Activated T-cell treated with anti-CD3 and anti-CD28 coated beads, Interleukin-2, amount 50 U/mL, for 72 hours (primary cell): ENCODE measurements at places on chromosomes 2 and 18.

DNA sequence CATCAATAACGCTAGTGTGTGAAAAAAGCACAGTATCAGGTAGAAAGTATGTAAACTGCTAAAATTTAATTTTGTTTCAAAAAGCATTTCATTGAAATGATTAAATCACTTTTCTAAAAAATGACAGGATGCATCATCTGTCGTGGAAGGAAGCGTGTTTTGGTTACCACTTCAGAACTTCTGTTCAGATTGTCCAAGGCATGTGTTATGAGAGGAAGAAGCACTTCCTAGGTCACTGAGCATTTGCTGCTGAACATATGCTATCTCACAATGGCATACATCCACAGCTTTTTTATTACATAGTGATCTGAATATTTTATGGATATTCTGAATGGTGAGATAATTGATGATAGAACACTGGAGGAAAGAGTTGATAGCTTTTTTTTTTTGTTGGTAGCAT is 737.5 kb downstream of the SATB2 start:
- H3K4me3 ChIP-seq, result no peak overlapping the region
- H3K36me3 ChIP-seq, result no peaks in the 10 kb centered on the region
- H3K4me1 ChIP-seq, result no peaks in the 10 kb centered on the region
- DNase-seq, result no peak
- no peaks in the 10 kb centered on the region for H3K27me3 ChIP-seq

DNA sequence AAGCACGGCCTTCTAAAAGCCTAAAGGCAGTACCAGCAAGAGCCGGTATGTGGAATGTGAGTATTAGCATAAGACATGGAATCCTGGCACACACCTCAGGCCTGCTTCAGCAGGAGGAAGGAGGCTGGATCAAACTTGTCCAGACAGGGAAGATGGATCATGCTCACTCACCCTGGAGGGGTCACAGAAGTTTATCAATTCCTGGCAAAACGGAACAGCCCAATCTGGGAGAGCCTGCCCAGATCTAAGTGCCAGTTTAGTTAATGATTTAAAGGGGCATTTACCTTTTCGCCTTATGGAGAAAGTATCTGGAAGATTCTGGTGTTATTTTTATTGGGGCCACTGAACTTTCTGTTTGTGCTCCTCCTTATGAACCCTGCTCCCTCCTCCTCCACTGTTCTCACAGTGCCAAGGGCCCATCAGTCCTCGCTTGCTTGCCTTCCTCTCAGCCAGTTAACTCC is 58.3 kb upstream of the NFE2L2 start:
- no peak for DNase-seq
- H3K27me3 ChIP-seq, result no peaks in the 10 kb centered on the region
- H3K4me3 ChIP-seq, result no peak overlapping the region
- no peak overlapping the region for H3K27ac ChIP-seq
- H3K4me1 ChIP-seq, result no peaks in the 10 kb centered on the region
- H3K36me3 ChIP-seq, result no peaks in the 10 kb centered on the region

GRCh38 chr2:50318147-50318546 is 713.8 kb downstream of the NRXN1 start:
- no peak overlapping the region for H3K4me3 ChIP-seq
- no peak for DNase-seq
- no peaks in the 10 kb centered on the region for H3K4me1 ChIP-seq

DNA sequence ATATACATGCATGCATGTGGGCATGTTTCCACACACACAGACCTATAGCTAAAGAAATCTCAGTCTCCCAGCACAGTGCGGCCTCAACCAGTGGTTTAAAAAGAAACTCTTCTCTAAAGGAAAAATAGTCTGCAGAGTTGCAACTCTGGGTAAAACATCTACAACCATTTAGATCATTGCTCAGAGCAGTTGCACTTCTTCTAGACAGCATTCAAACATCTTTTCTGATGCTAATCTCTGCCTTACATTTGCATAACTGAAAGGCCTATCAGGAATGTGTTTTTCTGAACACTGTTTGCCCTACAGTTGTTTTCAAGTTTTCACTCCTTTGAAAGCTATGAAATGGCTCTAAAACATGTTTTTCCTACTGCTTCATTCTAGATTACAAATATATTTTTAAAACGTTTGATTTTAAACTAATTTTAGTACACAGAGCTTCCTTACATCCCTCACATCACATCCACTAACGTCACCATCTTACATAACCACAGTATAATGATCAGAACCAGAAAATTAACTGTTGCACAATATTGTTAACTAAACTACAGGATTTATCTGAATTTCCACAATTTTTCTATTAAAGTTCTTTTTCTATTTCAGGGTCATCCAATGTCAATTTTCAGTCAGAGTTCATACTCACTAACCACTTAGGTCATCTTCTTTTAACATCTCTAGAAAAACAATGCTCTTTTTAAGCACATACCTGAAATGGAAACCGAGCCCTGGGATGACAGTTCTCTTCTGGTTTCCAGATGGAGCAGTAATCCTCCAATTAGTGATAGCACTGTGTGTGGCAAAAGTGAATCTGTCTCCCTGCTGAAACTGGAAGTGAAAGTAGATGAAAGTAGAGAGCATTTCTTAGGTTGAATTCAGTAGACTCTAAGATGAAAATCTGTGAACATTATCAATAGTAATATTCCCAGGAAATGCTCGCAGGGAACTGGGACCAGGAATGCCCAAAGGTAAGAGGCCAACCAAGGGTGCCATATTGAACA is 501.6 kb upstream of the GCFC2 start:
- no peaks in the 10 kb centered on the region for H3K4me1 ChIP-seq
- no peak overlapping the region for H3K27ac ChIP-seq
- H3K36me3 ChIP-seq, result no peaks in the 10 kb centered on the region
- DNase-seq, result no peak
- H3K27me3 ChIP-seq, result no peaks in the 10 kb centered on the region
- H3K4me3 ChIP-seq, result no peak overlapping the region

DNA sequence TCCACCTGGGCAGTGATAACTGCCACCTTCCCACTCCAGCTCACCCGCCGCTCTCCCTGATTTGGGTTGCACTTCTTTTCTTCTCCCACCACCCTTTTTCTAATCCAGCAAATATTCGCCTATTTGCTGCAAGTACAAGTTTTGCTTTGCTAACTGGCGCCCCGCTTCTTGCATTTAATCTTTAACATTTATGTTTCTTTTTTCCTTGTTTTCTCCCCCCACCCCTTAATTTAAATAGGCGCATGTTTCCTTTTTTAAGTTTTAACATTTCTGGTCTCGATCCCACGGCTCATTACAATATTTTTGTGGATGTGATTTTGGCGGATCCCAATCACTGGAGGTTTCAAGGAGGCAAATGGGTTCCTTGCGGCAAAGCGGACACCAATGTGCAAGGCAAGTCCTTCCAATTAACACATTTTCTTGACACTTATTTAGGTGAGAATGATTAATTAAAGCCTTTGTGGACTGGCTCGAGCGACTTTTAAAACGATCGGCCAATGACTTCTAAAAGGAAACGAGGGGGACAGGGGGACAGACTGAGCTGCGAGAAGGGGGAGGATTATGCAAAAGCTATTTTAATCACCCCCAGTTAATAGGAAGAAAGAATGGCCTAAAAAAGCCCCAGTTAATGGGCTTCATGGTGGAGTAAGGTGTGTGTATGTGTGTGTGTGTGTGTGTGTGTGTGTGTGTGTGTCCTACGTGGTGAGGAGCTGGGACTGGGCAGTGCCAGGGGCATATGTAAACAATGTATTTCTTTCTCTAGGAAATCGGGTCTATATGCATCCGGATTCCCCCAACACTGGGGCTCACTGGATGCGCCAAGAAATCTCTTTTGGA is 1.6 kb downstream of the TBR1 start:
- no peaks in the 10 kb centered on the region for H3K36me3 ChIP-seq
- H3K4me1 ChIP-seq, result peaks cover 62% of the 10 kb centered on the region
- no peak overlapping the region for H3K27ac ChIP-seq
- peak overlapping the region; percentile 83 for H3K4me3 ChIP-seq

DNA sequence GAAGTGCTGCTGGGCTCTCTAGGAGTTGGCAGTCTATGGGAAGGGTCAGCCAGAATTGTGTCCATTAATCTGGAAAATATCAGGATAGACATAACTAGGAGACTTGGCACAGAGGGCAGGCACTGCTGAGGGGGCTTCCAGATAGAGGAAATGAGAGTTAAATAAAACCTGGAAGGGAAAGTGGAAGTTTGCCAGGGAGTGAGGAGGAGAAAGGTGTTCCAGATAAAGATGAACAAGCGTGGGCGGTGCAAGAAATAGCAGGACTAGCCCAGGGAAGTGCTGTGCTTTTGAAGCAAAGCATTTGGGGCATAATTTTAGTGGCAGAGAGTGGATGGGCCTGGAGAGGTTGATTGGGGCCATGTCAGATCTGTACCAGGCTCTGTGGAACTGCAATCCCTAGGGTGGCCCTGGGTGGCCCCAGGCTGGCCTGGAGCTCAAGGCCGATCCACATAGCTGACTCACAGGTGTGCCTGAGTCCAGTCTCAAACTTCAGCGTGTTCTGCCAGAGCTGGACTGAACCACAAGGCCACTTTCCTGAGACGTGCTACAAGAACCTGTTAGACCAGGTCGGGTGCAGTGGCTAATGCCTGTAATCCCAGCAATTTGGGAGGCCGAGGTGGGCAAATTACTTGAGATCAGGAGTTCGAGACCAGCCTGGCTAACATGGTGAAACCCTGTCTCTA is 26.9 kb downstream of the GALM start:
- H3K36me3 ChIP-seq, result peaks cover 58% of the 10 kb centered on the region
- no peaks in the 10 kb centered on the region for H3K27me3 ChIP-seq
- peak overlapping the region; percentile 57 for H3K4me3 ChIP-seq
- peaks cover 59% of the 10 kb centered on the region for H3K4me1 ChIP-seq

DNA sequence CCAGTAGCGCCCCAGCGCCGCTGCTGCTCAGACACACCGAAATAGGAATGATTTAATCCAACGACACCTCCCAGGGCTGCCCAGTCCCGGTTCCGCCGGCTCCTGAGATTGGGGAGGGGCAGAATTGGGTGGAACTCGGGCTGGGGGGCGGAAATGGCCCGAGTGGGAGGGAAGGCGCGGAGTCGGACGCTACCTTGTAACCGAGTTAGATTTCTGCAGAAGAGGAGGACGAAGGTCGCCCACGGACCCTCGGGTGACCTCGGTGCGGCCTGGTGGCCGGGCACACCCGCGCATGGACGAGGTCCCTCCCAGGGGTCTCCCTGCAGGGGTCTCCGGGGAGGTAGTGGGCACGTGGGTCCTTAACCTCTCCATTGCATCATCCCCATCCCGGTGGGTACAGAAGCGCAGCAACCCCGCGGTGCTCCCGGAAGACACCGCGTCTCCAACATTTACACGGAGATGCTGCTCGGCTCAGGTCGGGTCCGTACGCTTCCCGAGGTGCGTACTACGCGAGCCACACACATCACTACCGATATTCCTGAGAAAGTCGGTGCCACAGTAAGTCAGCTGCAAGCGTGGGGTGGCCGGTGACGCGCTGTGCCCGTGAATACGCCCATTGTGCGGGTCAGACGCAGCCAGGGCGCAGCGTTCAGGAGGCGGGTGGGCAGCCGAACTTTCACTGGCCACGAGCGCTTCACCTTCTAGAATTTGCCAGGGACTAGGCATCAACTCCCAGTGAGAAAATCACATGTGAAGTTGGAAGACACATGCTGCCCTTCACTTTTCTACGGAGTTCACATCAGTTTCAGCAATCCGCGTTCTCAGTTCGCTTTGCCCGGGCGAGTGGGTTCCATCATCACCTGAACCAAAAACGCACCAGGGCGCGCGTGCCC is 3.0 kb downstream of the ZNF516 start:
- peak; percentile 46 for DNase-seq
- peaks cover 4% of the 10 kb centered on the region for H3K36me3 ChIP-seq
- H3K4me1 ChIP-seq, result peaks cover 41% of the 10 kb centered on the region
- peak overlapping the region; percentile 86 for H3K27ac ChIP-seq
